ENCODE measurements at places on chromosomes 12 and 14. TPM values are rescaled to one million over a fixed set of nuclear protein-coding genes. Genes with fewer than 3 reads are reported as not detected.
A peak's percentile ranks its signal among the peaks of the same experiment; 100 is the strongest.

LRTM2 gene
- total RNA-seq: not detected

TPPP2 gene
- total RNA-seq: not detected

- peak; percentile 93 for DNase-seq
These were observed at the start of the genes GATC and TRIAP1 for GRCh38 chr12:120445911-120446843. Gene GATC (plus strand): TSS chr12:120446444. CDS start chr12:120446481, 37 bp downstream. Gene TRIAP1 (minus strand): TSS chr12:120446384. CDS start chr12:120446372, 12 bp downstream.

- no peak for DNase-seq
These were observed 24.4 kb downstream of the DRAM1 start for GRCh38 chr12:101901777-101902176.

- no peak for DNase-seq
These were observed 162.7 kb downstream of the EGLN3 start for GRCh38 chr14:33788161-33788560.

TMEM120B gene
- total RNA-seq: 8.8 TPM

PPFIA2 gene
- not detected for total RNA-seq

LRFN5 gene
- total RNA-seq: not detected
